ENCODE measurements at places on chromosomes 6 and 20.

GRCh38 chr6:33865478-33866077, 61.8 kb upstream of the MLN start:
- no peak for DNase-seq

GRCh38 chr20:4067600-4068261, 52.4 kb upstream of the RNF24 start:
- peak; percentile 10 for DNase-seq

GRCh38 chr6:27059621-27060425, 187.7 kb upstream of the PRSS16 start:
- no peak for DNase-seq

DNA sequence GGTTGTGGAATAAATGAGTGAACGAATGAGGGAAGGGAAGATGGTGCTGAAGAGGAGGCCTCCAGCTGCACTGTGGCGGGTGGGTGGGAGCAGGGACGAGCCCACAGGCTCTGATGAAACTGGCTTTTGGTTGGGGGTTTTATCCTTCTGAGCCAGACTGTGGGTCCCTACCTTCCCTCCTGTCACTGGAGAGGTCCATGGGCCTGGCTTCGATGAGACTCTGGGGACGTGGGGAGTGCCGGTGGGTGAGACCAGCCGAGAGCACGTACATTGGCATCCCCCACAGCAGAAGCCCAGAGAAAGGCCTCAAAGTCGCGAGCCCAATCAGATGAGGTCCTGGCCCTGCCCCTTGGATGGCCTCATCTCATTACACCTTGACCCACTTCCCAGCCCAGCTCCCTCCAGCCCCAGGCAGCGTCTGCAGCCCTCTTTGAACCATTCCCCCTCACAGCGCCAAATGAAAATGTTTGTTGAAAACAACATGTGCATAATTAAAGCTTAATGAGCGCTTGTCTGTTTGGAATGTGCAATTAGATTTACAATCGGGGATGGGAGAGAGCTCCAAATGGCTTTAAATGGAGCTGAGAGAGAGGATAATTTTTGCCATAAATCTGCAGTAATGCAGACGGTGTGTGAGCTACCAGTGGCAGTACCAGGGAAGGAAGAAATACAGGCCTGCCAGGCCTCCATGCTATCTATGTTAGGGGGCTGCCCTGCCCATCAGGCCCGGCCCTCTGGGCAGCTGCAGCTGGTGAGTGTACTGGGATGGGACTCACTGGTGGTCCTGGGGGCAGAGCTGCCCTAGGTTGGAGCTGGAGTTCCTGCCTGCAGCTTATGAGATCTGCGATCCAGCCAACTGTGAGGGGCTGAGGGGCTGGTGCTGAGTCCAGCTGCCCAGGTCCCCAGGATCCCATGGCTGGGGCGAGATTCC, 47.2 kb downstream of the TOX2 start:
- no peak for DNase-seq

DNA sequence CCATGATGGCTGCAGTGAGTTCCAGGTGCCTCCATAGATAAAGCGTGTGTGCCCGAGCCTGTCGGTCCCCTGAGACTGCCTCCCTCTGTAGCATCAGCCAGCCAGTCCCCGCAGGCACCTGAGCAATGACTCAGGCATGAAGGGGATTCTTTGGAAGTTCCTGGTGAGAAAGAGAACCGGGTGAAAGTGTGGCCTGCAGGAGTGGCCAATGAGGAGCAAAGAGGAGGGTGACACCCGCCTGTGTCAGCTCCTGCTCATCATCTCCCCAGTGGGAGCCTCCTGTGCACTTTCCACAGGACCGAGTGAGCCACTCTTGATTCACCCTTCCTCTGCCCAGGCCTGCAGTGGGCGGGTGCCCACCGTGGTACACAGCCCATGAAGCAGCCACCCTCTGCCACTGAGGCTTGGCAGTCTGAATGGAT, 71.2 kb upstream of the PTPN1 start:
- peak; percentile 80 for DNase-seq

- DNase-seq, result no peak
These were observed 100.4 kb downstream of the TMEM200A start for GRCh38 chr6:130466052-130466747.

DNA sequence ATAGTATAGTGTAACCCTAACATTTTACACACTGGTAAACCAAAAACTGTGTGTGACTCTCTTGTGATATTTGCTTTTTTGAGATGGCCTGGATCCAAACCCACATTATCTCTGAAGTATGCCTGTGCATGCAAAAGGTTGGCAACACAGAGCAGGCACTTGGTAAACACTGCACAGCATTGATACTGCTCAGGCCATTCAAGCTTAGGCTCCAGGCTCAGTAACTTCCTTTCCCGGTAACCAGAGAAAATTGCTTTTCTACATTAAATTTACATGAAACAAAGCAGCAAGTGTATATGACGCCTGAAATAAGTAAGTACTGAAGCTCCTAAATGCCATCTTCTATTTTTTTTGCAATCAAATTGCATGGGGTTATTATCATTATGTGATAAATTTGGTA, 205.7 kb downstream of the EPM2A start:
- no peak for DNase-seq

DNA sequence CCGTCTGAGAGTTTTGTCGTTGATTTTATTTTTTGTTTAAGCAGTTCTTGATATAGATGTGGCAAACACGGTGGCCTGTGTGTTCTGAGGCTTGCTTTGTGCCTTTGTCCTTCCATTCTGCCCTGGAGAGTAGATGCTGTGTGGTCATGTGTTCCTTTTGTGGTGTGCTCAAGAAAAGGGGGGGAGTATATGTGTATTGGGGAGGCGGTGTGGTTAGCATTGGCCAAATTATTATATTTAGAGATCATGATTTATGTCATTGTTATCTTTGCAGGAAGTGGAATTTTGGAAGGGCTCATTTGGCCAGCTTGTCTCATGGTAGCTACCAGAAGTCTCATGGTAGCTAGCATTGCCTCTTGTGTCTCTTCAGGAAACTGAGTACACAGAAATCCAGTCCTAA, 16.4 kb downstream of the RREB1 start:
- no peak for DNase-seq

DNA sequence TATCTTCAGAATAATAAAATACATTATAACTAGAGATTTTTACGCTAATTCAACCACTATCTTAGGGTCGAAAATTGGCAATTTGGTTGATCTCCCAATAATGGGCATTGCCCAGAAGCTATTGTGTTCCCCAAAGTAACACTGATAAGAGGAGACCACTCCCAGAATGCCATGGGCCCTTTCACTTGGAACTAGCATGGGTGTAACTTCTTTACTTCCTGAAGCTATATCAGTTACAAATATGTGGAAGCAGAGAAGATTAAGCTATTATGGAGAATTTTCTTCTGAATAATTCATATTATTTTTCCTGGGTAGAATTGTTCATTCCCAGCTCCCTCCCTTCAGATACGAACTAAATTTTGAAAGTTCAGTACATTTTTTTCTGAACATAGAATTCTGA, 48.2 kb upstream of the JAG1 start:
- no peak for DNase-seq

DNA sequence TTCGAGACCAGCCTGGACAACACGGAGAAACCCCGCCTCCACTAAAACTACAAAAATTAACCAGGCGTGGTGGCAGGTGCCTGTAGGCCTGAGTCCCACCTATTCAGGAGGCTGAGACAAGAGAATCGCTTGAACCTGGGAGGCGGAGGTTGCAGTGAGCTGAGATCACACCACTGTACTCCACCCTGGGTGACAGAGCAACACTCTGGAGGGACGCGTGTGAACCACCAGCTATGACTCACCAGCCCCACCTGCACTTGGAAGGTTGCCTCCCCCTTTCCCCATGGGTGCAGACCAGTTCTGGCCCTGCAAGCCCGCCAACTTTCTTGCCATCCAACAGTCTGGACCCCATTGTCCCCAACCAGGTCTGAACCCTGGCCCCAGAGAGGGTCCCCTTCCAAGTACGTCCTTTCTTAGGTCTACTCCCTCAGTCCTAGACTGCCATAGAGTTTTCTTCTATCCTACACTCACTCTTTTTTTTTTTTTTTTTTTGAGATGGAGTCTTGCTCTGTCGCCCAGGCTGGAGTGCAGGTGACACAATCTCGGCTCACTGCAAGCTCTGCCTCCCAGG, 29.2 kb downstream of the ATP9A start:
- no peak for DNase-seq

DNA sequence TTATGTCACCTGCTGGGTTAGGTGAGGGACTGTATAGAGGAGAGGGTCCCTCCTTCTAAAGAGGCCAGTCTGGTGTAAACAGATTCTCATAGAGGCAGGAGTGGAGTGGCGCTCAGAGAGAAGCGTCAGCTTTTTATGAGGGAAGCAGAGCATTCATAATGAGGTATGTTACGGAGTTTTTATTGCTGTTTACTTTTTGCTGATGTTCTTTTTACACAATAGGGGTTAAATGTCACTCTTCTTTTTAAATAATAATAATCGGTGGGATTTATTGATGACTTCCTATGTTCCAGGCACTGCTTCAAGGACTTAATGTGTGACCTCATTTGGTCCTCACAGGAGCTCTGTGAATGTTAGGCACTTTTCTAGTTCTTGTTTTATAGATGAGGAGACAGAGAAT, 79.9 kb downstream of the L3MBTL3 start:
- no peak for DNase-seq

DNA sequence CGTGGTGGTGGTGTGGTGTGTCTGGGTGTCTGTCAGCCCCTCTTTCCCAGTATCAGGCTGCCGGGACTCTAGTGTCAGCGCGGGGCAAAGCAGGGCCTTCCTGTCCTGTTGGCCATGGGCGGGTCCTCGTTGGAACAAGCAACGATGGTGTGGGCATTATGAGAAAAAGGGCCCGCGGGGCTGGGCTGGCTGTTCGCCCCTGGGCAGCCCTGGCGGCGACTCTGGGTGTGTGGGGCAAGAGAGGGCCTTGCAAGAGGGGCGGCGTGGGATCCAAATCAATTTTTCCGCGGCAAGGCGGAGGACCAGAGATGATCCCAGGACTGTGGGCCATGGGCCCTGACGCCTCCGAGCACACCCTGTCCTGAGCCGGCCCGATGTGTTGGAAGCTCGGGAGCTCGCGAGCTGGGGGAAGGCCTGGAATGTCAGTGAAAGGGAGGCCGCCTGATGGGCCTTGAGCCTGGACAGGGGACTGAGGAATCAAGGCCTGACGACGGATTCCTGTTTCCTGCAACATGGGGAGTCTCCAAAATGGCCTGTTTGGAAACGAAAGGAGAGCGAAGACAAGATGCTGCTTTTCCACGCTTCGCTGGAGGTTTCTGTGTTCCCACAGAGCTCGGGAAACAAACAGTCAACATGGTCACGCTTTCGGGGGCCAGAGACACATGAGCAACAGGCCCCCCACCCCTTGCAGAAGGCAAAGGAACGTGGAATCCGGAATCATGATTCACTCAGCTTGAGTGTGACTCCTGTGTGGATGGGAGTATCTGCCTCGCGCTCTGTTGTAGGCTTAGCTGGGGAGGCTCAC, 364.7 kb upstream of the DEFB115 start:
- DNase-seq, result no peak

All from ACHN (cell line).